ENCODE measurements at places on chromosomes 2 and 18. TPM values are rescaled to one million over a fixed set of nuclear protein-coding genes. Genes with fewer than 3 reads are reported as not detected.

IL1RN gene
- polyA plus RNA-seq, result not detected

STK17B gene
- 54.6 TPM for polyA plus RNA-seq

LRP1B gene
- not detected for polyA plus RNA-seq

IKZF2 gene
- 4.0 TPM for polyA plus RNA-seq

NGEF gene
- not detected for polyA plus RNA-seq

MROH2A gene
- polyA plus RNA-seq, result not detected

QPCT gene
- polyA plus RNA-seq, result 0.26 TPM

ST8SIA3 gene
- polyA plus RNA-seq, result not detected

CBLN2 gene
- not detected for polyA plus RNA-seq

STARD6 gene
- not detected for polyA plus RNA-seq

GPR35 gene
- polyA plus RNA-seq, result 1.9 TPM

COL4A4 gene
- 0.08 TPM for polyA plus RNA-seq

FAM228B gene
- polyA plus RNA-seq, result 9.2 TPM

OST4 gene
- 907 TPM for polyA plus RNA-seq

VIL1 gene
- polyA plus RNA-seq, result not detected

METTL5 gene
- polyA plus RNA-seq, result 116 TPM

NOSTRIN gene
- not detected for polyA plus RNA-seq

Measured in CD8-positive, alpha-beta memory T cell (primary cell).